ENCODE measurements at places on chromosomes 2 and 18.
A peak's percentile ranks its signal among the peaks of the same experiment; 100 is the strongest.

DNA sequence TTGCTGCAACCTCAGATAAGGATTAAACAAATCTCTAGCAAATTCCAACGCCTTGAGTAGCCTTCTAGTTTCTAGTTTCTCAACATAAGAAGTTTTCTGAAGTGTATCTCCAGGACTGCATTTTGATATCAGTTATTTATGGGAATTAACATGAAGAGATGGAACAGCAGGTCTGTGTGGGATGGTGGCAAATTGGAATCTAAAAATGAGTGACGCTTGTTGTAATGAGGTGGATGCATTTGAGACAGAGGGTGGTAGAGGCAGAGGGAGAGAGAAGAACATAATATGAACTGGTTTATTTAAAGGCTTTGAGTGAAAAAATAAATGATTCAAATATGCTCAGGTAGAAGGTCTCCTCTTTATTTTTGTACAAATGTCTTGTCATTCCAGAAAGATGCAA lies 446.8 kb upstream of the GCFC2 start:
- no peak for DNase-seq

- no peak for DNase-seq
Measured at GRCh38 chr2:215728504-215729065, 284.8 kb downstream of the MREG start.

- no peak for DNase-seq
Measured at GRCh38 chr2:146982393-146982846, 862.4 kb upstream of the ACVR2A start.

DNA sequence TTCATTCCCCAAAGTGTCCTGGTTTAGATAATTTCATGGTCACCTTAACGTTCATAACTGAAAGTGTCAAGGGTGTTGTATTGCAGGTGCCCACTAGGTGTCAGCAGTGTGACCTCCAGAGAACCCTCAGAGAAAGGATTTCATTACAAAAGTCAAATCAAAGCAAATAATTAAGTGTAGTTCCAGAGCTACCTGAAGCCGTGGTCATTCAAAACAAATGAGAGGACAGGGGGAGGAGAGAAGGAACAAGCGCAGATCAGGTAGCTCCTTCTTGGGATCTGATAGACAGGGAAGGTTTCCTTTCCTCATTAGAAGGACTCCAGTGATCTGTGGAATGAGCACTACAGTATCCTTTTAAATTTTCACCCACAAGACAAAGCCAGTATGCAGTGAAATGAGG lies at the start of gene SLC9A4:
TSS of gene SLC9A4 (plus strand) at position 207 of the 400 bp plus-strand sequence. CDS start 534 bp downstream, outside the sequence.
- peak; percentile 44 for DNase-seq

- DNase-seq: no peak
Measured at GRCh38 chr2:100029460-100029859, 112.9 kb downstream of the AFF3 start.

- no peak for DNase-seq
Measured at GRCh38 chr2:39140322-39140847, 19.5 kb upstream of the SOS1 start.

DNA sequence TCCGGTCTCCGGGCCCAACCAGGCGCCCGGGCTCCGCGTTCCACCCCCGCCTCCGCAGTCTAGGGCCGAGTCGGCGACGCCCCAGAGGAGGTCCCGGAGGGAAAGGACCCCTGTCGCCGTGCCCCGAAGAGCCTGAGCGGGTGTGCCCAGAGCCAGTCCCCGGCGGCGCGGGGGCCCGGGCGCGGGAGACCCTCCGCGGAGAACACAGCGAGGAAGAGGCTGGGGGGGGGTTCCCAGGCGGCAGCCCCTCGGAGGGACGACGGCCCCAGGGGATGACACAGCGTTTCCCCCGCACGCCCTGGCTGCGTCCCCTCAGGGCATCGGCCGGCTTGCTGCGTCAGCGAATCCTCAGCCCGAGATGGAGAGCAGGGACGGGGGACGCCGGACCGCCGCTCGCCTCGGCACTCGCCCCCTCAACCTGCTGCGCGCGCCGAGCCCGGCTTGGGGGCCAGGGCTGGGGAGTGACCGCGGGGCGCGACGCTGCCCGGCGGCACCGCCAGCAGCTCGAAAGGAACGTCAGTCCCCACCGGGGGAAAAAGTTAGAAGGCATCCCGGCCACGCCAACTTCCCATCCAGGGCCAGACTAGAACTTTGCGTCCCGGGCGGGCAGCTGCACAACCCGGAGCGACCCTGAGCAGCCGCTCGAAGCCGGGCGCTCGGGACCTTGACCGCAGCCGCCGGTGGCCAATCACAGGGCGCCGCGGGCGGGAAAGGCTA lies 711 bp downstream of the SFXN5 start:
- peak; percentile 36 for DNase-seq

DNA sequence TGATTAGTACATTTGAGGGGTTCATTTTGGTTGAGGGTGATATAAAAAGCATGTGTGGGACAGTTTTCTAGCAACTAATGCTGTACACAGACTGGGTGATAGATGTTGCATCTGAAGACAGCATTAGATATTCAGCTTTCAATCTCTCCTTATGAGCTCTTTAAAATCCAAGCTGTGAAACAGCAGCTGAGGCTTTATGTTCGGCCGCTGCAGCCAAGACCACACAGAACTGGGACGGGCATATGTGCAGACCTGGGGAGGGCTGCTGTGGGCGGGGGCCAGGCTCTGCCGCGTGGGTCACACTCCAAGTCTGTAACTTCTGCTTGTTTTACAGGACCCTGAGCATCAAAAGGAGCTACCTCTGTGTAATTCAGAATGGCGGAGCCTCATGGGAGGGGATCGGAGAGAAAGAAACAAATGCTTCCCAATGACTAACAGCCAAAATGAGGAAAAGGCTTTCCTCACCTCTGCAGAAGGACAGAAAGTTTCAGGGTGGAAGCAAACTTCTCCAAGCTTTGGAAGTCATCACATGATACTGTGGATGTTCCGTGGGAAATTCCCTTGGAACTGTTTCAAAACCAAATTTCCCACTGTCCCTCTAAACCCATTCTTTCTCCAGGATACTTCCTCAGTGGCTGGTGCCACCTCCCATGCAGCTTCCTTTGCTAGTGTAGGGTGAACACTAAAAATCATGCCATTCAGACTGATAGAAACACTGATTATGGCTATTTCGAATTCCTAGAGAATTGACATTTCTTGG lies 711.9 kb upstream of the ID2 start:
- DNase-seq: no peak

DNA sequence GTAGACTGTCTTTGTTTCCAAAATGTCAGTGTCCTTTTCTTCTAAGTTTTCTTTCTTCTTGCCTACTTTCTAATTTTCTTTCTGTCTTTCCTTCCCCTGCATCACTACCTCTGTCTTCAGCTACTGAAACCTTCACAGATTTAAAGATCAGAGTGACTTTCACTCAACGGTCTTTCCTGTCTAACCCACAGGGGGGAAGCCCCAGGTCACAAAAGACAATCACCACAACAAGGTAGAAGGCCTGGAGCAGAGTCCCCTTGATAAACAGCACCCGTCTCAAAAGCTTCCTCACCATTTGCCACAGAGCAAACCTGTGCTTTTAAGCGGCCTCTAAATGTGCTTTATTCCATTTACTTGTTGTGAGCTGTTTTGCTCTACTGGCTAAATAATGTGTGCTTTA lies 665.4 kb downstream of the BCL11A start:
- peak; percentile 10 for DNase-seq

DNA sequence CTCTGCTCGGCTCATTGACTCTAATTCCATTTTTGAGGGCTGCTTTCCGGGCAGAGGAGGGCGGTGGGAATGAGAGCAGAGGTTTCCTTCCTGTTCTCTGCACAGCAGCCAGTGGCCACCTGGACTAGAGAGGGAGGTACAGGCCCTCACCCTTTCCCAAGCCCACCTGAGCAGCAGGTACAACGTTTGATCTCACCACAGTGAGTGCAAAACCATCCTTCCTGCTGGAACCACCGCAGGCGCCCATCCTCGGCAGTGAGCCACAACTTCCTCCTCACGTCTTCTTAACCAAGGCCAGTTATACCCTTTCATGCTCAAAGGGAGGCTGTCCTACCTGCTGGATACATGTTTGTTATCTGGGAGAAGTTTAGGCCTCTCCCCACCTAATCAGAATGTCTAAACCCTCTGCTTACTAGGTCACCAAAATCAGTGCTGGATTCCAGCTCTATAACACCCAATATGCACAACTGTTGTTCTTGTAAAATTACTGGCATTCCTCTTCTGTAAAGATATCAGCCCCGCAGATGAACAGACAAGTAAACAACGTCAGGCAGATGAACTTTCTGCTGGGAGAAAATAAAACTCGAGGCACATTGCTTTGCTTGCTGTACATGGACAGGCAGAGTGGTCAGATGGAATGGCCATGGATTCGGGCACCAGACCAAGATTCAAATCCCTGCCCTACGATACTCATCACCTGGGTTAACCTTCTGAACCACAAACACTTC lies 191.4 kb downstream of the SH3RF3 start:
- DNase-seq: no peak

DNA sequence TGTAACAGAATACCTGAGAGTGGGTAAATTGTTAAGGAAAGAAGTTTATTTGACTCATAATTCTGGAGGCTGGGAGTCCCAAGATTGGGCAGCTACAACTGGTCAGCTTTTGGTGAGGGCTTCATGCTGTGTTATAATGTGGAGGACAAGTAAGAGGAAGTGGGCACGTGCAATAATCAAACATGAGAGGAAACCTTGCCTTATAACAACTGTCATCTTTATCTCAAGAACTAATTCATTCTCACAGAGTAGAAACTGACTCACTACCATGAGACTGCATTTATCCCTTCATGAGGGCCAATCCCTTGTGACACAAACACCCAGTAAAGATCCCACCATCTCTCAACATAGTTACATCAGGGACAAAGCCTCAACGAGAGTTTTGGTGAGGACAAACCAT lies 318.1 kb upstream of the NT5C1B start:
- DNase-seq: no peak

- no peak for DNase-seq
Measured at GRCh38 chr2:187228986-187229385, 219.1 kb downstream of the CALCRL start.

- DNase-seq: no peak
Measured at GRCh38 chr2:68857855-68858456, 13.2 kb downstream of the BMP10 start.

DNA sequence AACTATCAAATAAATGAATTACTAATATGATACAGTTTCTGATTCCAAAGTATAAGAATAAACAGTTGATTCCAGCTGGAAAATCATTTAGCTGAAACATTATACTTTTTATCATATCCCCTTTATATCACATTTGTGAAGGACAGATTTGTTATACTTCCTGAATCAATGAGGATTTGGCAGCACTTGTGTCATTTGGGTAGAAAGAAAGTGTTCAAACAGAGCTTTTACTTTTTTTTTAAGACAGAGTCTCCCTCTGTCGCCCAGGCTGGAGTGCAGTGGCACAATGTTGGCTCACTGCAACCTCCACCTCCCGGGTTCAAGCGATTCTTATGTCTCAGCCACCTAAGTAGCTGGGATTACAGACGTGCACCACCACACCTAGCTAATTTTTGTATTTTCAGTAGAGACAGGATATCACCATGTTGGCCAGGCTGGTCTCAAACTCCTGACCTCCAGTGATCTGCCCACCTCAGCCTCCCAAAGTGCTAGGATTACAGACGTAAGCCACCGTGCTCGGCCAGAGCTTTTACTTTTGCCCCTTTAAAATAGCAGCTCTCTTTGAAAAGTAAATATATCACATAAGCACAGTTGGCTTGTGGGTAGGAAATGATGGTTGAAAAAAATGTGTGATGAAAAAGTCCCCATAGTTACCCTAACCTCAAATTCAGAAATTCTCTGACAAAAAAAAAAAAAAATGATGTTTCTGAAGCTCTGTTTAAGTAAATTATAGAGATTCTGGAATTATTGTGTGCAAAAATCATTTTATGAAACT lies 95.2 kb downstream of the DTNA start:
- DNase-seq: no peak

DNA sequence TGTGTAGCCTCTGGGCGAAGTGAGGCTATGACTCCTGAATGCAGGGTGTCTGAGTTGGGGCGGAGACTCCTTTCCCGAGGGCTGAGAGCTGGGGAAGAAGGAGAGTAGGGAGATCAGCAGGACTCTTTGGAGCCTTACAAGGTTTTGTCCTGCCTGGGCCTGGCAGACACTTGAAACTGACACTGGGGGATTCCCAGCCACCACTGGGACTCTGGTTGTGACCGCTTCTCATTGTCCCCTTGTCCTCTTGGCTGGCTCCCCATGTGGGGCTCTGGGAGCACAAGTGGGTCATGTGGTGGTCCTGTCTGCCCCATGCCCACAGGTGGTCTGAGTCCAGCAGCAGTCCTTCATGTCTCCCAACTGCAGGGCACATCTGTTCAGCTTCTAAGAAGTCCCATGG lies 78.2 kb upstream of the MGAT4A start:
- DNase-seq: no peak

DNA sequence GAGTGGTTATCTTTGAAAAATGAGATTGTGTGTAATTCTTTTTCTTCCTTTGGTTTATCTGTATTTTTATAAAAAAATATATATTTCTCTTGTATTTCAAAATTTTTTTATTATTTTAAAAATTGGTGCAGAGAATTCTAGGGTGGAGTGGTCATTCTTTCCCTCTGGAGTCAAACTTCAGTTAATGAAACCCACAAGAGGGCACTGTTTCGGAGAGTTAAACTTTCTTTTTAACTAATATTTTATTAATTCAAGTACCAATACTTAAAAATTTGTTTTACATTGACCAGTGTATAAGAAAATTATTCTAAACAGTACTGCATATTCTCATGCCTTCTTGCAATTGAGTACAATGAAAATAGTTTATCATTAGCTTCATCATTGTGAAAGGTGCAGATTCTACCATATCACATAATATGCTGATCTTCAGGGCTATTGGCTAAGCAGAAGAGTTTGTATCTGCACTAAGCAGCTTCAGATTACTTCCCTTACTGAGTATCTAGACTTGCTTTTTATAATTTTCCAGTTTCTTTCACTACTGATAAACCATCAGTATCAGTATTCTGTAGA lies 50.1 kb downstream of the HS1BP3 start:
- no peak for DNase-seq

GRCh38 chr2:96503637-96504243 lies 1.4 kb downstream of the NEURL3 start:
- DNase-seq: no peak

DNA sequence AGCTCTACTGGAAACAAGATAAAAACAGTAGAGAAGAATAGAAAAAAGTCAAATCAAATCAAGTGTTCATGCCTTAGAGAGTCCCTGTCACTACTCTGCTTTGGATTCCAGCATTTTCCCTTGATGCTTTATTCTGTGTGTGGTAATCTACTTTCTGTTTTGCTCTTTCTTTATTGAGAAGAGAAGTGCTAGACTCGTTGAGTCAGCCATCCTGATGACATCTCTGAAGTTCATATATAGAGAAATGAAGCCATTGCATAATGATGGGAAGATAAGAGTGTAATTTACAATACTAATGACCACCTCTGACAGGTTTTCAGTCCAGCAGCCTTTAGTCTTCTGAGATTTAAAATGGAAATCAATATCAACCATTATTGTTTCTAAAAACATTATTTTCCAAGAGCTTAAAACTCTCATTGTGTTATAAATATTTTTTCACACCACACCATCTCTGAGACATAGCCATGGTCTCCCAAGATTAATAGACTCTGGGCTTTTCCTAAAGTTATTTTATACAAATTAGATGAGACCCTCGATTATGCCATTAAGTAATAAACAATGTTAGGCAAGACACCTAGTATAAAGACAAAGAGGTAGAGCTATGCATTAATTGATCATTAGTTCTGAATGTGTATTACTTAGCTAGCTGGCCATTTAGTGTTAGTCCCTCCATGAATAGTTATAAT lies 679.0 kb upstream of the ACVR2A start:
- no peak for DNase-seq

- no peak for DNase-seq
Measured at GRCh38 chr18:12828116-12829051, 55.7 kb downstream of the PTPN2 start.

GRCh38 chr2:27653397-27653796 lies 10.0 kb downstream of the SUPT7L start:
- no peak for DNase-seq
